ENCODE measurements at places on chromosomes 5 and 9.

DNA sequence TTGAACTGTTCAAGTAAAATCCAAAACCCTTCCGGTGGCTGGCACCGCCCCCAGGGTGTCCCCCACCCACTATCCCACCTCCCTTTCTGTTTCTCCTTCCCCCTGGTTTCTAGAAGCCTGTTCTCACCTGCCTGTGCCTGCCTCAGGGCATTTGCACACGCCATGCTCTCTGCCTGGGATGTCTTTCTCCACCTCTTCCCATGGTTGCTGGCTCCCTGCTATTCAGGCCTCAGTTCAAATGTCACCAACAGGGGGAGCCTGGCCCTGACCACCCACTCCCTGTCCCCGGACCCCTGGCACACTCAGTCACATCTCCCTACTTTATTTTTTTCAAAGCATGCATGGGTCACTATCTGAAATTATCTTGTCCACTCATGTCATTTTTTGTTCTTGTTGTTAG lies 39.9 kb upstream of the EEIG1 start:
- DNase-seq = no peak

- no peak for DNase-seq
Observed at GRCh38 chr5:174146556-174146955, 101.0 kb downstream of the NSG2 start.

- DNase-seq = peak; percentile 94
Observed at GRCh38 chr5:131536211-131536826, 98.7 kb downstream of the RAPGEF6 start.

- no peak for DNase-seq
Observed at GRCh38 chr5:79488775-79489174, 25.2 kb downstream of the HOMER1 start.

DNA sequence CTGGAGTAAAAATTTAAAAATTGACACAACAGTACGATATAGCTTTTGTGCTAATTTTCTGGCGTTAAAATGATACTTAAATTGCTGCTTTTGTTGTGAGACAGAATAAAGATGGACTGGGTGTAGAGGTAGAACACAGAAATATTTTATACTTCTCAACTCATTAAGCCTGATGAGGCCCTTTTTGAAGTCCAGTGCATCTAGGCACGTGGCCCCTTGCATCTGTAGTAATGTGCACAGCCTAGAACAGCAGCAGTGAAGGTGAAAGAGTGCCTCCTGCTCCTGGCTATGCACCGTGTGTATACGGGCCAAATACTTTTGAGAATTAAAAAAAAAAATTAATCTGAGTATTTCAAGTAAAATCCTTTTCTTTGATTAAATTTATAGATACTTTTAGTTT lies 115.6 kb downstream of the XRCC4 start:
- no peak for DNase-seq

DNA sequence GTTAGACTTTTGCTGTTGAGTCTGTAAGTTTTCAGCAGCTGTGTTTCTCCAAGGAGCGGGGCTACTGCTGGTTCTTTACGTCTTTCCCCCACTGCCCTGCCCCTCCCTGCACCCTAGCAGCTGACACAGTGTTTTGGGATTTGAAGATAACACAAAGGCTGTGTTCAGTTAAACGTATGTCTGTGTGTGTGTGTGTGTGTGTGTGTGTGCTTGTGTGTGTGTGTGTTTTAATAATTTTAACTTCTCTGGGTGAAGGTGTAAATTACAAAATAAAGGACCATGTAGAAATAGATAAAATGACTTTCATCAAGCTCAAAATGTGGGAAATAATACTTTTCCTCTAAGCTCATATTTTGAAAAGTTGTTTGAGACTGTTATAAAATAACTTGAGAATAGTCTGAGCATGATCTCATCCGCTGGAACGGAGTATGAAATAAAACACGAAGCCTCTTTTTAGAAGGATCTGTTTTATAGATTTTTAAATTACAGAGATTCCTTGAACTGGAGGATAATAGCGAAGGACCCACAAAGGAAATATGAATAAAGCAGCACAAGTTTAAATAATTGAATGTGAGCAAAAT lies 10.9 kb downstream of the ABL1 start:
- DNase-seq = no peak

GRCh38 chr5:151198861-151199260 lies 25.0 kb downstream of the CCDC69 start:
- no peak for DNase-seq

GRCh38 chr5:181131514-181131913 lies 545 bp upstream of the OR2V1 start:
- DNase-seq = no peak

DNA sequence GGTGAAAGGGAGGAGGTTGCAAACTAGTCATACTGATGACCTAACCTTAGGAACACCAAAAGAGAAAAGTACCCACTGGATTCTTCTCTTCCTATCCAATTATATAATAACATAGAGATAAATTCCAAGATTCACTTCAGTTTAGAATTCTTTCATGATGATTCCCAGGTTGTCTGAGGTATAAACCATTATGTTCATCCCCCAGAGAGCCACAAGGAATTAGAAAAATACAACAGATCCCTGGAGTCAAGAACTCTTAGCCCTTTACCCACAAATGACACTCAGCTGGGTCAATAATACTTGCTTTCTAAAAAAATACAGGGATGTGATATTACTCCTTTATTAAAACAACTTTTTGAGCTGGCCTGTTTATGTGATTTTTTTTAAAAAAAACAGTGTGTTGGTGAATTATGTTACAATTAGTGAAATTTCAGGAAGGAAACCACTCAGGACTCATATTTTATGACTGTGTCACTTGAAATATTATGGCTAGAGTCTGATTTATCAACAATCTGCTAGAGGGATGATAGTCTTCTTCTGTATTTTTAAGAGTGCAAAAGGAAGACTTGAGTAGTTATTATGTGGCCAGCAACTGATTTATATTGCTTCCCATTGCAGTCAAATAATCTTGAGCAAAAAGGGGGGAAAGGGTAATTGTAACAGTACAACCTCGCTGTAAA lies 338.2 kb downstream of the NFIB start:
- DNase-seq = no peak

- DNase-seq = no peak
Observed at GRCh38 chr9:87307848-87308247, 189.8 kb upstream of the DAPK1 start.

GRCh38 chr5:149400304-149400703 lies 21.2 kb upstream of the IL17B start:
- DNase-seq = no peak

DNA sequence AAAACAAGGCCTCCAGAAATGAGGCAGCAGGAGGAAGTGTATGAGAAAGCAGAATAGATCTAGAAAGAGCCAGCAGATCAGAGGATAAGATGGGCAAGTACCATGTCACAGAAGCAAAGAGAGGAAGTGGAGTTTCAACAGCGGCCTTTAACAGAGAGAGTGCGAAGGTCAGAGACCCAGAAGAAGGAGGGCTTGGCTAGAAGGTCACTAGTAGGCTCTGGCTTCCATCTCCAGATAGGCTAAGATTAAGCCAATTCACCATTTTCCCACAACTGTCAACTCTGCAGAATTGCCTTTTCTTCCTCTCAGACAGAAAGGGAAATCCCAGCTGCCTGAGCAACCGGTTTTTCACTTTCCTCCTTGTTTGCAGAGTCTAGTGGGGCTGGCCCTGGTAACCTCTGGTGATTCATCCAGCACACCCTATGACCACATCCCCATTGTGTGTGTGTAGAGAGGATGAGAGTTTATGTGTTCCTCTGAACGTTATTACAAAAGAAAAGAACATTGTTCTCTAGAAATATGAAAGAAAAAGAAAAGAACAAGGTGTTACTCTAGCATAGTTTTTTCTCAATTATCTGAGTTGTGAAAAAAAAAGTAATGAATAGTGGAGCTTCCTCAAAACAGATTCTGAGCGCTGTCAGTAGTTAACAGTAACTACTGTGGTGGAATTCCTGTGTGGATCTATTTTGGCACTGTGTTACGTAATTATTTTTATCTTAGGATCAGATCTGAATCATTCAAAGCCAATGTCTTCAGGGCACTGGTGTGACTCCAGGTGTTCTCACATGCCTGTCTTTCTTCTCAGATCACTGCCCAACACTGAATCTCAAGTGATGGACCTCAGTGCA lies 220.4 kb downstream of the ARRDC3 start:
- DNase-seq = peak; percentile 96

DNA sequence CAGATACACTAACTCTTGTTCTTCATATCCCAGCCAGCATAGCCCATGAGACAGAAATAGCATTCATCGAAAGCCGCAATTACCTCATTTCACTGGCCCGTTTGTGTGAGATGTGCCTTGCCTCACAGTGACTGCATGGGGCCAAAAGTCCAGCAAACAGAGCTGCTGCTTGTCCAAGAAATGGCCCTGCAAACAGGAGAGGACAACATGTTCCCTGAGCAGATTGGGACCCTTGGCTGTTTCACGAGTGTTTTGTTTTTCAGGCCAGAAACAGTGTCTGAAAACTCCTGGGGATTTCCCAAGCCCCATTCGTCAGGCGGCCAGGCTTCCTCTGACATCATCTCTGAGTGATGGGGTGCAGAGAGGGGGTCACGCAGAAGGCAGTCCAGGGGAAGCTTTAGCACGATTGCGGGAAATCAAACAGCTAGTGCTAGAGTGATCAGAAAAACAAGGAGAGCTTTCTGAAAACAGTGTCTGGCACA lies 503.6 kb upstream of the PAPPA start:
- no peak for DNase-seq

DNA sequence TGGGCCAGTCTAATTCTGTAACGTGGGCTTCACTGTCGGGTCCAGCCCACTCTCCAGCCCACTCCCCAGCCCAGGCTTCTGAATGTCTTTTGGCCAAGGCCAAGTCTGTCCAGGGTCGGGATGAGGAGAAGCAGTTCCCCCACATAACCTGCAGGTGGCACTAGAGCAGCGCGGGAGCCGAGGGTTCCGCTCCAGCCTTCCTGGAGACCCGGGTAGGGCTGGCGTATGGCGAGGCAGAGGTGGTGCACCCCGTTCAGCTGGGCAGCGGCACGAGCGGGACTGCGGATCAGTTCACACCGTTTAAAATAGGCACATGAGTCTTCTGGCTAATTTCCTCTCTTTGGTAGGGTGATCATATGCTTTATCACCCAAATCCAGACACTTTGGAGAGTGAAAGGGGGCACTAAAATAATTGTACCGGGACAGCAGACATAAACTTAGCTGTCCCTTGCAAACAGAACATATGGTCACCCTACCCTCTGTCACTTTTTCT lies 185.9 kb downstream of the MSX2 start:
- peak; percentile 46 for DNase-seq

DNA sequence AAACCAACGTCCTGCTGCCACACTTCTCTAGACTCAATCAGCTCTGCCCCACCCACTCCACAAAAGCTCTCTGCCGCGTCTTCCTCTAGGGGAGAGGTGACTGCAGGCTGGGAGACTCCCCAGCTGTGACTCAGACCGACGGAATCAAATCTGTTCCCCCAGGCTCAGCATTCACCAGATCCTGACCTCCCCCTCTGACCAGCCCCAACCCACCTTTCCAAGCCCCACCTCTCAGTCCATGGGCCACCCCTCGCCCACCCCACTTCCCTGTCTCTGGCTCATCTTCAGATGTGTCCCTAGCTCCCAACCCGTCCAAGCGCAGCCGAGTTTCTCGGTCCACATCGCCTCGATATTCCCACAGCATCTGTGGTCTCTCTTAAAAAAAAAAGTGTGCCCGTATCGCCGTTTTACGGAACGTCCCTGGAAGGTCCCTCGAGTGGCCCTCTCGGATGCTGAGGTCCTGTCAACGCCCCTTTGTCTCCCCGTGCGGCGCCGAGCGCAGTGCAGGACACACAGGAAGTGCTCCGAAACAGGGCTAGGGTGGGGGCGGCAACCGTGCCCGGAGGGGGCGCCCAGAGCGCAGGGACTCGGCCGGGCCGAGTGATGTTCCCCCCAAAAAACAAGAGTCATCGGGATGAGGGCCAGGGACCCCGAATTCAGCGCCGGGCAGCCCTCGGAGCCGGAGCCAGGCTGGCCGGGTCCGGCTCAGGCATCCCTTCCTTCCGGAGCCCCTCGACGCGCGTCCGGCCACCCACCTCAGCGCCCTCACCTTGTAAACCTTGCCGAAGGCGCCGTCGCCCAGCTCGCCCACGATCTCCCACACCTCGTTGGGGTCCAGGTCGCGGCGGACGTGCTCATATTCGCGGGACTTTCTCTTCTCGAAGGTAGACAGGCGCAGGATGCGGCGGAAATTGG lies 649 bp downstream of the STK10 start:
- peak; percentile 49 for DNase-seq

- no peak for DNase-seq
Observed at GRCh38 chr9:122222791-122223190, 6.0 kb downstream of the LHX6 start.

DNA sequence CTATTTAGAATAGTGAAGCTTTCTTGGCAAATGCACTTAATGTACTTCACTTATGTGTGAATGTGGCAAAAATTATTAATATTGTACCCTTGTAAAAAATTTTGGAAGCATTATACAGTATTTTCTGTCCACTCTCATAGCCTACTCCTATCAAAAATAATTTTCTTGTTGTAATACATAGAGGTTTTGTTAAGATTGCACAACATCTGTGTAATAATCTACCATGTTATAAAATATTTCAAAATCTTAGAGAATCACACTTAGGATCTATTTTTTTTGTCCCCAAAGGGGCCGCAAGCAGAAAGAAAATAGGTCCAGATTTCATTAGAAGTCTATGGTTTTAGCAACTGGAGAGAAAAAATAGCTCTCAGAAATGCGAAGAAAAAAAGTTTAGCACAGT lies 945.9 kb downstream of the CDH18 start:
- DNase-seq = no peak

DNA sequence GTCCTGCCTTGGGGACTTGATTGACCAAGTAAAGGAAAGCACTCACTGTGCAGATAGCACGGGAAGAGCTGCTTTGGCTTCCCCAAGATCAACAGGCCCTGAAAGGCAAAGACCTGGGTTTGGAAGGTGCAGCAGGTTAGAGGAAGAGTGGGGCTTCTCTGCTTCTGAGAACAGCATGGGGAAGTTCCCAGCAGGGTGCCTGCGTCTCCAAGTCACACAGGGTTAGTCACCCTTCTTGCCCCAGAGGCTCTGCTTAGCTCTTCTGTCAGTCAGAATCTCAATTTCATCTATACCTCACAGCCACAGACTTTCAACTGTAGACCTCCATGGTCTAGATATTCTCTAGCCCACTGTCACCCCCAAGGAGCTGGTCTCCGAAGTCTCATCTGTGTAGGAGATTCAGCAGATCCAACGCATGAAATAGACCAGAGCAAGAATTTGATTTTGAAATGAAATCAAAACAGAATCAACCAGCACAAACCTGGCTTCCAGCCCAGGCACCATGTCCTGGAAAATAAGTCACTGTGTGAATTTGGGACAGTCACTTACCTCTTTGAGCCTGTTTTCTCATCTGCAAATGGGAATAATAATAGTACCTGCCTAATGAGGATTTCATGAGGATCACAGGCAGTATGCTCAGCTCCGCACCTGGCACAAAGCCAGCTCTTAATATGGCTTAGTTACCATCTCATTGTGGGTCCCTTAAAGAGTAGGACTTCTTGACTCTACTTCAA lies 64.0 kb downstream of the SFXN1 start:
- DNase-seq = peak; percentile 76

GRCh38 chr5:127702926-127703561 lies at the start of gene CCDC192:
CCDC192 (plus strand) TSS chr5:127703391; CDS start chr5:127703446, 55 bp downstream.
- no peak for DNase-seq

DNA sequence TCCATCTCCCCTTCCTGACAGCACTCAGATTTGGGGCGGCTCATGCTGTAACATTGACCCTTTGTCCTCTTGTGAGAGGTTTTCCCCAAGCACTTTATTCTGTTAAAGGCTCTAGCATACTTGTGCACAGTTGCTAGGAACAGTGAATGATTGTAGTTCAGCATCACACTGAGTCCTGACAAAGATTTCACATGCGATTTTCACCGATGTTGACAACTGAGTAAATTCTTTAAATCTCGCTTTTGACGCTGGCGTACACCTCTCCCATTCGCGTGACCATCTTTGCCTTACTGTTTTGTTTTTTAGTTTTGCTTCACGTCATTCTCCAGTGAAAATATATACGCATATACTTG lies 780 bp downstream of the CDC37L1 start:
- DNase-seq = no peak

GRCh38 chr5:2205185-2205585 lies 322.5 kb upstream of the IRX4 start:
- DNase-seq = no peak
